ENCODE measurements at places on chromosomes 12 and 14.

DNA sequence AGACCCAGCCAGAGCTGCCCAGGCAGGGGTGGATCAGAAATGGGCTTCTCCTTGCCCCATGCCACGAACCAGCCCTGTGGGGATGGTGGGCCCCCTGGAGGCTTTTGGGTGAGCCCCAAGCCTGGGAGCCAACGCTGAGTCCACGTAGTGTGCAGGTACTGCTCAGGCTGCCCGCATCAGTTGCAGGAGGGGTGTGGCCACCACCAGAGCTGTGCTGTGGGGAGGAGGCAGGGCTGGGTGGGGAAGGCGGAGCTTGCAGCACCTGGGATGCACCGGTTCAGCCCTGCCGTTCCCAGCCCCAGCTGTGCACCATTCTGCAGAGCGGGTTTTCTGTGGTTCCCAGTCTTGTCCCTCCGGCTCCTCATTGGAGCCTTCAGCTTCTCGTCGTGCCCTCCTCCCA lies 36.3 kb downstream of the IL31 start:
- DNase-seq, result peak; percentile 64

DNA sequence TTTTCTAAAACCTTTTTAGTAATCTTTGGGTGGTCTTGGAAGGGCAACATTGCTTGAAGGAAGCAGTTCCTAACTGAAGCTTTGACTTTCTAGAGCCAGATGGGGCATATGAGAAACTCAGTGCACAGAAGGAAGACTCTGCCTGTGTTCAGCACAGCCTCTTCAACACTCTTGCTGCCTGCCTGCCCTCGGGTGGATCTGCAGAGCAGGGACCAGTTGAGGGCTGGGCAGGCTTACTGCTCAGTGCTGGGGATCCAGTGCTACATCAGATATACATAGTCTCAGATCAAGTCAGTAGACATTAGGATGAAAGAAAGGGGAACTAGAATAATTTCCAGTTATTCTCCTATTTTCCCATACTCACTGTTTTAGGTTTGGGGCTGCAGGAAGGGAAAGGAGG lies 29.5 kb upstream of the TMX1 start:
- peak; percentile 13 for DNase-seq

- peak; percentile 44 for DNase-seq
Measured at GRCh38 chr12:82963956-82964355, 277.2 kb downstream of the TMTC2 start.

DNA sequence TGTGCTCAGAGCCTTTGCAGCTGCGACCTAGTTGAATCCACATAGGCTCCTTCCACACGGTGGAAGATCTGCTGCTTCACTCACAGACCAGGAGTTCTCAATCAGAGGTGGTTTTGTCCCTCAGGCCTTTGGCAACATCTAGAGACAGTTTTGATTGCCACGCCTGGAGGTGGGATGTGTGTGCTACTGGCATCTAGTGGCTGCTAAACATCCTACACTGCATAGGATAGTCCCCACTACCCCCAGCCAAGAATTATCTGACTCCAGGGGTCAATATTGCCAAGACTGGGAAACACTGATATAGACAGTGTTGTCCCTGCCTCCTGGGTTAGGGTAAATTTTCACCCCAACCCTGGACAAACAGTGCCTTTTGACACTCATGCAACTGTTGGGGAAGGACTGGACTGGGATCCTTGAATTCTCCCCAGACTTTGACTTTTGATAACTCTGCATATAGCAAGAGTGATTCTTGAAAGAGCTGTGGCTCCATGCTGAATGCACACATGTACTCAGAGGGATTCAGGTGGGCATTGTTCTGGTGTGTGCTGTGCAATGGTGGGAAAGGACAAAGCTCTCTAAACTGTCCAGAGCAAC lies 39.8 kb downstream of the BAZ2A start:
- peak; percentile 45 for DNase-seq

- DNase-seq, result no peak
Measured at GRCh38 chr12:104990950-104991349, 4.8 kb downstream of the NOPCHAP1 start.
